ENCODE measurements at places on chromosomes 5 and 9.

GRCh38 chr5:76999451-76999850 is 30.8 kb upstream of the AGGF1 start:
- no peak for DNase-seq

DNA sequence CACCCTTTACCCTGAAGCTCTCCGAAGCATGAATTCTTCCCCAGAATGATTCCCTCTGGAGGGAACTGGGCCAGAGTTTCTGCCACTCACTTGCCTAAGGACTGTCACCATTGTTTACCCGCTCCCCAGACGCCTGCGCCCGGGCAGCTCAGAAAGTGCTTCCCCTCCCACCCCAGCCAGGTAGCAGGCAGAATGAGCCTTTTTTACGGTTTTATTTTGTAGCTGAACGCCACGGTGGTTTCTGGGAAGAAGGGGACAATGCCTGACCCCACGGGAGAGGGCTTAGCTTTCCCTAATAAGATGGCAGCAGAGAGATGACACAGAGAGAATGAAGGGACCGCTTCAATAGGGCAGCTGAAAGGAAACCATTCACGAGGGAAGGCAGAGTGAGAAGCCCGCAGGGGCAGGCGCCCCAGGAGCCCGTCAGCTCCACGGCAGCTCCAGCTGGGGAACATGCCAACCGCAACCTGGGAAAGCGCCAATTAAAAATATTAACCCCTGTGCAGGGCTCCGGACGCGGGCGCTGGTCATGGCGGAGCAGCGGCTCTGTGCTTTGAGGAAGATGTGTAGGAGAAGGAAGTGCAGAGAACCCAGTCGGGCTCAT is 20.4 kb upstream of the NTNG2 start:
- DNase-seq, result no peak

DNA sequence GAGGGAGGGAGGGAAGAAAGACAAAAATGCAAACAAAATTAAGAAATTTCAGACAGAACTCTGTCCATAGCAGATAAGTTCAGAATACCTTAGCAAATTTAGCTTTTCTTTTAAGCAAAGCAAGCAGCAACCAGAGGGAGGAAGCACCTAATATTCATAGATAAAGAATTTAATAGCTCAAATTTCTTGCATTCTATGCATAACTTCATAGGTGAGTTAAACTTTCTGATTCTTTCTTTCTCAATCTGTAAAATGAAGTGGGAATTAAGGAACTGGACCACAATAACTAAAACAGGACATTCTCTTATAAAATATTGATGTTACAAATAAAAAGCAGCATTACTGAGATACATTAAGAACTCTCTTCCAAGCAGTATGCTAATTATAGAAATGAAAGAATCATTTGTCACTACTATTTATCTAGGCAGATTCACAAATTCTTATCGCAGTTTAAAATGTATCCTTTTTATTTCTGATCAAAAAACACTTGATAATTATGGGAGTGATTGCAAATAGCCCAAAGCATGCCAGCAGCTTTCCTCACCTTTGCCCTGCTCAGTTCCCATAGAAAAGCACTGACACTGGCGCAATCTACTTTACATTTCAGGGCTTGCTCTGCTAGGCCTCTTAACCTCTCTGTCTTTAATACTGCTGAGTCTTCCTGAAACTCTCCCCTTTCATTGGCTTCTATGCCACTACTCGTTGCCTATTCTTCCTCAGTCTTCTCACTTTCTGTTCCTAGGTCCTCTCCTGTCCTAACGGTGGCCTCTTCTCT is 341.8 kb downstream of the PIK3R1 start:
- no peak for DNase-seq

- DNase-seq, result no peak
Observed at GRCh38 chr5:177474846-177475562, 1.6 kb upstream of the DBN1 start.

GRCh38 chr5:177309351-177310191 is 2.1 kb downstream of the MXD3 start:
- peak; percentile 78 for DNase-seq

- DNase-seq, result no peak
Observed at GRCh38 chr9:103183701-103184171, 188.6 kb downstream of the CYLC2 start.

DNA sequence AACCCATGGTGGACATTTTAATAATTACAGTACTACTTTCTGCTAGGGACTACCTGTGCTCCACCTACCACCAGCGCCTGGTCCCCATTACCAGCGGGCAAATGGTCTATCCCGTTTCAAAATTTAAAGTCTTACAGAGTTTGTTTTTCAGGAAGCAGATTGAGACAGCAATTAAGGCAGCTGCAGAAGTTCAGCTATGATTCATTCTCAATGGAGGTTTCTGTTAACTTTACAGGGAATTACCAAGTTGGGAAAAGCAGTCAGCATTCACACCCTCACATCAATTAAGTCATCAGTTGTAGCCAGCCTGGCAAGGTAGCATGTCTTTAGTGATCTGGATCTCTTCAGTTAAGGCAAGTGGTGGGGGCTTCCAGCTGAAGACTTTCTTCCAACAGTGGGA is 410.6 kb upstream of the DAB2 start:
- DNase-seq, result no peak

- DNase-seq, result no peak
Observed at GRCh38 chr5:24272741-24273140, 372.0 kb downstream of the CDH10 start.

GRCh38 chr5:102863058-102863457 is 108.0 kb downstream of the PAM start:
- no peak for DNase-seq

- DNase-seq, result no peak
Observed at GRCh38 chr5:59785676-59786333, 107.7 kb downstream of the PDE4D start.

DNA sequence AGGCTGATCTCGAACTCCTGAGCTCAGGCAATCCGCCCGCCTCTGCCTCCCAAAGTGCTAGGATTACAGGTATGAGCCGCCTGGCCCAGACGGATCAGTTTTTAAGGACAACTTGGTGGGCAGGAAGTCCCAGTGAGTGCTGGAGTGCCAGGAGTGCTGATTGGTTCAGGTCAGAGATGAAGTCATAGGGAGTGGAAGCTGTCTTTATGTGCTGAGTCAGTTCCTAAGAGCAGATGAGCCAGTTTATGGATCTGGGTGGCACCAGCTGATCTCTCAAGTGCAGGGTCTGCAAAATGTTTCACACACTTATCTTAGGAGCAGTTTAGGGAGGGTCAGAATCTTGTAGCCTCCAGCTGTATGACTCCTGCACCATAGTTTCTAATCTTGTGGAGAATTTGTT is 292.1 kb upstream of the ELAVL2 start:
- DNase-seq, result no peak

DNA sequence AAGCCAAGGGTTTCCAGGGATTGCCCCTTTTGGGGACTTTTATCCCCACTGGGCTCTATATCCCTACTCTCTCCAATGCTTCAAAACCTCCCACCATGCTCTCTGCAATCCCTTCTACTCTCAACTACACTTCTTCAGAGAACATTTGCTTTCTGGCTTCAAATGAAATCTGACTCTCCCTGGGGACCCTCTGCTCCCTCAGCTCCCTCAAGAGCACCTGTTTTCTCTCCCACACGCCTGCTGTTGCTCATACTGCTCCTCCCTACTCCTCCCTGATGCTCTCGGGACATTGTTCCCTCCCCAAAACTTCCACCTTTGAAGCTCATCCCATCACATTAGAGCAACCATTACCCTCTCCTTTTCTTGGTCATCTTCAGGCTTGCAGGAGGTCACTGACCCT is 344.9 kb downstream of the CDK5RAP2 start:
- no peak for DNase-seq

DNA sequence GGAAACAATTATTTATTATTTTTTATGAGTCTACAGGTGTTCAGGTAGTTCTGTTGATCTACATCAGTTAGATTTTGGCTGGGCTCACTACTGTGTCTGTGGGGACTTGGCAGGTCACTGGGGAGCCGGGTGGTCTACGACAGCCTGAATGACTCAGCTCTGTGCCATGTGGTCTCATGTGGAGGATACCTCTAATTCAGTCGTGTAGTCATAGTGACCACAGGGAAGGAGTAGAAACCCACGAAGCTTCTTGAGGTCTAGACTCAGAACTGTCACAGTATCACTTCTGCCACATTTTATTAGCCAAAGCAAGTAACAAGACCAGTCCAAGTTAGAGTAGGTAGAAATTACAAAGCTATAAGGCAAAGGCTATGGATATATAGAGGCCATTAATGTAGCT is 64.7 kb upstream of the GRAMD2B start:
- DNase-seq, result no peak

DNA sequence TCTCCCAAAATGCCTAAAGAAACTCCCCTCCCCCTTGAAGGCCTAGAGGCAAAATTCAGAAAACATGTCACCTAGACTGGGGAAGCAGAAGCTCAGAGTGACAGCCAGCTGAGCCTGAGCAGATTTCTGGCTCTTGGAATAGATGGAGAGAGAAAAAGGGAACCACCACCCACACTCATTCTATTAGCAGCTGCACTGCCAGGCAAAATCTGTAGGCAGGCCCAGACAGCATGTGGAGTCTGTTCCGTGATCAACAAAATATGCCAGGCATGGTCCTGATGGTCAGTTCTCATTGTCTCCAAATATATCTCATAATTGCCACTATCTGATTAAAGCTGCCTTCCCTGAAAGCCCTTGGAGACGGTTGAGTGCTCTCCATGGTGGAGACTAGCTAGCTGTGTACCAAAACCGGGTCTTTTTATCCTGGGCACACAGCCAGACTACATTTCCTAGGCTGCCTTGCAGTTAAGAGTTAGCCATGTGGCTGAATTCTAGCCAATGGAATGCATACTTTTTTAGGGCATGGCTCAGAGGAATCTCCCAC is 131.7 kb upstream of the GPR151 start:
- DNase-seq, result no peak

GRCh38 chr5:21802869-21803490 is 1050.2 kb downstream of the CDH12 start:
- no peak for DNase-seq

- no peak for DNase-seq
Observed at GRCh38 chr9:114282507-114282906, 40.4 kb upstream of the ORM1 start.

DNA sequence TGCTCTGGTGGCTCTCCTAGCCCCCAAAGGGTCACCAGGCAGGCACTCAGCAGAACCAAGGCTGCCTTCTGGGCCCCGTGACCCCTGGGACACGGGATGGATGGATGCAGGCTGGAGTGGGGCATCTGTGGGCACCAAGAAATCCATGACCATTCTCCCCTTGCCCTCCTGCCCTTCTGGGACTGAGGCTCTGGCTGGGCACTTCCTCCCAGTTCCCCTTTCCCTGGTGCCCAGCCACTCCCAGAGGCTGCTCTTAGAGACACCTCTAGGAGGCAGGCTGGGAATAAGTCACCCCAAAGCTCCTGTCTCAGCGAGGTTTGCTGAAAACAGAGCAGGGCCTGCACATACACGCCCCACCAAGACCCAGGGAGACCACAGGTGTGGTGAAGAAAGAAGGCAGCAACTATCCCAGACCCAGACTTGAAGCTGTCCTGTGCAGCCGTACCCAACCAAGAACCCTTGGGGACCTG is 943 bp downstream of the STING1 start:
- no peak for DNase-seq

DNA sequence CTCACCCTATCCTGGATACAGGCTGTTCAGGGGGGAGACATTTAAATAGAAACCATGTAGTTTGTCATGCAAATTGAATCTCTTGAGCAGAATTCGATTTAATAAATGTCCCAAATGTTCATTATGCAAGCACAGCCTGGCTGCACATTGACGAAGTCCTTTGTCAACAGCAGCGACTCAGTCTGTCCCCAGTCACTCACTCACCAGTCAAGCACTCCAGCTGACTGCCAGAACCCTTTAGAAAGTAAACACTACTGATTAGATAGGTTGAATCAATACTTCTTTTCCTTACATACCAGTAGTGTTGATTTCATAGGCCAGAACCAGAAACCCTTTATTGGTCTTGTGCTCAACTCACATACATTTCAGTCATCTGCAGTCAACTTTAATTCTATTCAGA is 27.5 kb downstream of the CDH6 start:
- no peak for DNase-seq

DNA sequence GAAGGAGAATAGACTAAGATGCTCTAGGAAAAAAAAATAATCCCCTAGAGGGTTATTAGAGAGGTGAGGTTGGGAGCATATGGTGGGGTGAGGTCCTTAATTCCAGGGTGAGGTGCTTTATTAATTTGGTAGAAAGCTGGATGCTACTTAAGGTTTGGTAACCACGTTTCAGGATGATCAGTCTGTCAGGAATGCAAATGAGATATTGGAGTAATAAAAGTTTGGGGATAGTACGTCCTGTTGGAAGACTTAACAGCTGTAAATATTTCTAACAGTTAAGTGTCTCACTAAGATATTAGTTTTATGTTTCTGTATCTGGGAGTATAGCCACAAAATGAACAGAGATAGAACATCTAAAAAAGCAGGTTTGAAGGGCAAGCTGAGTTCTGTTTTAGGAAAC is 578.9 kb downstream of the CETN3 start:
- no peak for DNase-seq

DNA sequence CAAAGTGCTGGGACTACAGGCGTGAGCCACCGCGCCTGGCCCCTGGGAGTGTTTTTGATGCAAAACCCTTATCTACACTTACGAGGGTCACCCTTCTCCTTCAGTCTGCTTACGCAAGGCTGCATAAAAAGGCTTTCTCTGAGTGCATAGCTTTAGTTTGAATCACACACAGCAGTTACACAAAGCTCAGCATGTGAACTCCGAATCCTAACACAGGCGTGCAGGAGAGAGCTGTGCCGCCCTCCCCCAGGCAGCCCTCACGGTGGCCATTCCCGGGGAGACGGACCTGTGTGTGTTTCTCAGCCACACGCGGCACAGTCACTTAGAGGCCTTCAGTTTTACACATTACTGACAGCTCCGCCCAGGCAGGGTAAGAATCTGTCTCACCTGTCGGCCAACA is 26.7 kb downstream of the EXD3 start:
- DNase-seq, result no peak

- no peak for DNase-seq
Observed at GRCh38 chr9:100662122-100662521, 84.2 kb downstream of the CAVIN4 start.

GRCh38 chr9:108727580-108728111 is 128.1 kb downstream of the ACTL7B start:
- no peak for DNase-seq

- DNase-seq, result no peak
Observed at GRCh38 chr9:129383019-129383560, 205.0 kb upstream of the IER5L start.

DNA sequence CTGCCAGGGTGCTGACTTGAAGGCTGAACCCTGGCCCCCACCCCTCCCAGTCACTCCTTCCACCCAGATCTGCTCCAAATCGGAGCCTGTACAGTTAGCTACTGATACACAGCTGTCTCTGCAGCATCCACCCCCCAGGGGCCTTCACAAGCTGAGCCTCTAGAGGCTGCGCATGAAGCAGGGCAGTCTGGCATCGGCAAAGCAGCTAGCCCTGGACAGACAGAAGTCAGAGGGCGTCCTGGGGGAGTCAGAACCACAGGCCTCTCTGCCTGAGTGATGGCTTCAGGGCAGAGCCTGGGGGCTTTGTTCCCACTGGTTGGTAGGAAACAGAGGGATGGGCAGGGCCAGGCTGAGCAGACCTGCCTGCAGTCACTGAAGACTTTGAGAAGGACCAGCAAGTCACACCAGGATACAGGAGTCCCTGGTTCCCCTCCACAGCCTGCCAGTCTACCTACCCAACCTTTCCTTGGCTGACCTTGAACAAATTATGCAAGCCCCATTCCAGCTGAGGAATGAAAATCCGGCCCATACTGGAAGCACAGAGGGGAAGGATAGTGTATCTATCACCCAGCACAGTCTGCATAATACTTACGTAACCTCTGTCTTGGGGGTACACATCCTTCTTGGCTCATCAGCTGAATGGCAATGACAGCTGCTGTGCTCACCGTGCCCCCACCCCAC is 8.8 kb downstream of the VDAC1 start:
- DNase-seq, result no peak

GRCh38 chr9:23088932-23089364 is 642.3 kb downstream of the DMRTA1 start:
- no peak for DNase-seq

Data from stimulated activated CD4-positive, alpha-beta T cell treated with anti-CD3 and anti-CD28 coated beads, Interleukin-4, amount 100 ng/mL, for 24 hours (primary cell).